GM12892 (cell line): ENCODE measurements at places on chromosomes 4 and X.

GRCh38 chrX:9876201-9876600, 90.0 kb downstream of the SHROOM2 start:
- no peak for DNase-seq

- DNase-seq = no peak
These were observed 28.3 kb upstream of the UXT start for GRCh38 chrX:47687263-47687662.

DNA sequence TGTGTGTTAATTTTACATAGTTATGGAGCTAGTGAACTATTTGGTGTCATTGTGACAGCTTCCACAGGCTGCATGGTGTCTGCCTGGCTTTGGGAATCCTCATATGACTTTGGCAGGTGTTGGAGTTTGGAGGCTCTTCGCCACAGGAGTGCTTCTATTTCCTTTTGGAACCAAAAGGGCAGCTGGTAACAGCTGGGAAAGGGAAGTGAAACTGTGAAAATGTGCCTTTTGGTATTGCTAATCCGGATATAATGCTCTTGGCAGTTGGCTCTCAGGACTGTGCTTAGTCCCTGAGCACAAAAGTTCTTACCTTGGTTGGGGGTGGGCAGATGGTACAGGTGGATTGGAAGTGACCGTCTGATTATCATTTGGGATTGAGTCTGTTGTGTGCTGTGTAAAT, 18.1 kb downstream of the OFD1 start:
- no peak for DNase-seq

DNA sequence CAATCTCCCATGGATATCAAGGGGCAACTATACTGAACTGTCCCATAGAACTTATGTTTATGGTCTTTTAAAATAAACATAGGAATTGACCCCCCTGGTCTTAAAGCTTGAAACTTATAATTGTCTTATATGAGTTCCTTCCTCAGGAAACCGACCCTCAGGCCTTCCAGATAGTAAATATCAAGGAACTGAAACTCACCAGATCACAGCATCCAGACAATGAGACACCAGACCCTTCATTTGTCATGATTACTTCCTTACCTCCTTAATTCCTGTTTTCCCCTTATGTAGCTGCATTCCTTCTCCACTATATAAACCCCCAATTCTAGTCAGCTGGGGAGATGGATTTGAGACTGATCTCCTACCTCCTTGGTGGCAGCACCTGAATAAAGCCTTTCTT, 94.8 kb upstream of the GRPR start:
- DNase-seq = no peak

GRCh38 chr4:7973545-7973981, 33.9 kb upstream of the AFAP1 start:
- no peak for DNase-seq

DNA sequence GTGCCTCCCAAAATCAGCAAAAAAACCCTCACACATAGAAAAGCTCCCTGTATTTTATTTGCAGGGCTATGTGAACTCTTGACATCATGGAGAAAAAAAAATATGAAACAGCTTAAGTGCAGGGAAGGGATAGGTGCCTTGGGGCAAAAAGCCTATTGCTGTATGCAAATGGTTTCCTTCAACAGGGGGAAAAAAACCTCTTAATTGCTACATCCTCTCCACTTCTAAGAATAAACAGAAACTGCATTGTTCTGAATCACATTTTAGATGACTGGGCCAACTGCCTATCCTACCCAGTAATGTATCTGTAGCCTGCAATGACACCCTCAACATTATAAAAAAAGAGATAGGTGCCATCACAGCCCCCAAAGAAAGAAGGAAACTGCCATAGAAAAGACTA, 229.4 kb upstream of the GALNTL6 start:
- DNase-seq = no peak

GRCh38 chrX:149121206-149121920, 383.7 kb downstream of the IDS start:
- no peak for DNase-seq

GRCh38 chrX:123291623-123292022, 107.5 kb downstream of the GRIA3 start:
- DNase-seq = no peak

DNA sequence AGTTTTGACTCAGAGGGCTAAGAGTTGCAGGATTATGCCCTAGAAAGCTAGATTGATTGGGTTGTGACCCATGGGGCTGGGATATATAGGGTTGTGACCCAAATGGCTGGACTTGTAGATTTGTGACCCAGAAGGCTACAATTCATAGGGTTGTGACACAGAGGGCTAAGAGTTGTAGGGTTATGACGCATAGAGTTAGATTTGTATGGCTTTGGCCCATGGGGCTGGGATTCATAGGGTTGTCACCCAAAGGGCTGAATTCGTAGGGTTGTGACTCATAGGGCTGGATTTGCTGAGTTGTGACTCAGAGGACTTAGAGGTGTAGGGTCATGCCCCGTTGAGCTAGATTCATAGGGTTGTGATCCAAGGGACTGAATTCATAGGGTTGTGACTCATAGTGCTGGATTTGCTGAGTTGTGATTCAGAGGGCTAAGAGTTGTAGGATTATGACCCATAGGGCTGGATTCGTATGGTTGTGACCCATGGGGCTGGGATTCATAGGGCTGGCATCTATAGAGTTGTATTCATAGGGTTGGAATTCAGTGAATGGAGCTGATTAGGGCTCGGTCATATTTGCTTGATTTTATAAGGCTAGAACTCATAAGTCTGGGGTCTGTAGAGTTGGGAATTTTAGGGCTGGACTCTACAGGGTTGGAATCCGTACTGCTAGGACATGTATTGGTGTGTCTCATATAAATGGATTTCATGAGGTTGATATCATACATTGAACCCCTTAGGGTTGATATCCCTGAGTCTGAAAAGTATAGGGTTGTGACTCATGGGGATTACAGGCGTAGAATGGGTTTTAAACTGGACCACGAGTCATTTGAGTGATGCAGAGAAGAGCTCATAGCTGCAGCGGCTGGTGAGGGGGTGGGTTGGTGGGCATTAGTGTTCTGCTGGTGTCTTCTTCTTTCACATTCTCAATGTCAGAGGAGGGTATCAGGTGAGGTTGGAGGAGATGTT, 125.7 kb downstream of the CRLF2 start:
- DNase-seq = no peak

GRCh38 chr4:6532658-6533057, 42.3 kb upstream of the MAN2B2 start:
- DNase-seq = no peak

GRCh38 chr4:16496501-16496900, 270.2 kb upstream of the TAPT1 start:
- DNase-seq = no peak

DNA sequence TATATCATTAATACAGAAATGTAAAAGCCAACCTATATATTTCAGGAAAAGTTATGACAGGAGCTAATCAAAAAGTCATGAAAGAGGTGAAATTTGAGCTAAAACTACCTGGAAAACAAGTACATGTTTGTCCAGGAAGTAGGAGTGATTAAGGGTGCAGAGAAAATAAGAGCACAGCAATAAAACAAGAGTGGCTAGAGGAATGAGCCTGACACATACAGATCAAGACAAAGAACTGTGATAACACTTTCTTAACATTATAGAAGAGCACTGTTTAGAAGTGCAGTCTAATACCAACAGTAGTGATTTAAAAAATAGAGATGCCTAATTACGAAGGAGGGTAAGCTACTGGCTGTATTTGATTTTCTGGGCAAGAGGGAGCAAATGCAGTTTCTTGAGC, 125.1 kb downstream of the WDFY3 start:
- no peak for DNase-seq

GRCh38 chr4:157840034-157840433, 332.8 kb downstream of the GASK1B start:
- no peak for DNase-seq

DNA sequence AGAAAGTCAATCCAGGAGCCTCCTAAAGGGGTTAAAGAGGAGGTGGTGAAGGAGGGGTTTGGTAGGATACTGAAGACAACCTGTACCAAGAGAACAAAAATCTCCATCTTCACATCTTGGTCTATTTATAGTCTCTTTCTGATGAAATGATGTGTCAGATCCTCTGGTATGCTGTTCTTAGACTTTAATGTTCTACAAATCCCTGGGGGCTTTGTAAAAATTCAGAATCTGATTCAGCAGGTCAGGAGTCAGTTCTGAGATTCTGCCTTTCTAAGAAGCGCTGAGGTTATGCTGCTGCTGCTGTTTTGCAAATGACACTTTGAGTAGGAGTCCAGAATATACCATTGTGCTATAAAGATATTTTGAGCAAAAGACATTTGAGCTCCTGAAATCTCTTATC, 172.9 kb upstream of the GLRA2 start:
- DNase-seq = no peak
